ENCODE measurements at places on chromosomes 1 and 21. TPM values are rescaled to one million over a fixed set of nuclear protein-coding genes. Genes with fewer than 3 reads are reported as not detected.

The SMIM34 gene
- total RNA-seq = not detected

The FOXD2 gene
- total RNA-seq = 0.54 TPM

The C1orf115 gene
- total RNA-seq = 4.9 TPM

The OR2T35 gene
- total RNA-seq = not detected

The ADARB1 gene
- total RNA-seq = 5.6 TPM

The CFAP126 gene
- 0.33 TPM for total RNA-seq

The DCDC2B gene
- not detected for total RNA-seq

The PCBP3 gene
- 2.1 TPM for total RNA-seq

The CRP gene
- not detected for total RNA-seq
